ENCODE measurements at places on chromosomes 16 and 17. TPM values are rescaled to one million over a fixed set of nuclear protein-coding genes. Genes with fewer than 3 reads are reported as not detected.

CHST5 gene
- total RNA-seq: 0.16 TPM

NEUROD2 gene
- total RNA-seq: 70.3 TPM

PTX4 gene
- not detected for total RNA-seq

SULT1A4 gene
- total RNA-seq: 0.94 TPM

CPHXL2 gene
- total RNA-seq: not detected

TBC1D3K gene
- total RNA-seq: not detected

TSC2 gene
- total RNA-seq: 47.3 TPM

CIBAR2 gene
- total RNA-seq: not detected

Data from occipital lobe (tissue), 3 donors.